ENCODE measurements at places on chromosomes 2 and 18.

GRCh38 chr2:68767031-68767961 is 32.7 kb downstream of the ARHGAP25 start:
- no peak for DNase-seq

DNA sequence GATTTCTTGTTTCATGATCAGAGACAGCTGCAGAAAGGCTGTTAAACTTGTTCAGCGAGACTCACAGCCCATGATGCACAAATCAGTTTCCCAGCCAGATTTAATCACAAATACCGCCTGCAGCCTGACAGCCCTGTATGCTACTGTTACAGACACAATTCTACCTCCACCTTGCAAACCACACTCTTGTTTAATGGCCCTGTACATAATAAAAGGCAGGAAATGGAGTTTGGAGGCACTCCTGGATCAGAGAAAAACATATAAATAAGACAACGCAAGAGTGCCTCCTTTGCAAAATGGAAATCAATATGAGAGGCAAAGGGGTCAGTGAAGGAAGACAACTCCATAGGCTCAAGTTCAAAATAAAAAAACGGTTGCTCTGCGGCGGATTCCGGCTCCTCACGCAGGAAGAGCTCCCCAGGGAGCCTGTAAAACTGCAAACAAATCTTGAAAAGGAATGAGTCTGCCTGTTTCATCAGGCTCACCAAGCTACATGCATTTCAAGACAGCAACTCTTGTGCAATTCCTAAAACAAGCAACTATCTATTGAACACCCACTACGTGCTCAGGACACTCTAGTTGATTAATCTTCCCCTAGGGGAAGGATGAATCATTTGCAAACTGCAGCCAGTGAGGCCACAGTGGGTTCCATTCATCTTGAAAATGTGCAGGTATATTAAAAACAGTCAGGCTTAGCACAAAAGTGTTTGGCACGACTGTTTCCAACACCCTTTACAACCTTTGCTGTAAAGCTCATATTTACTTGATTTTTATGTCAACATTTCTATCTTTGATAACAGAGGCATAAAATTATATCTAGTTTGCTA is 37.5 kb downstream of the TBC1D8 start:
- DNase-seq, result peak; percentile 69

- DNase-seq, result no peak
Measured at GRCh38 chr18:14100503-14101286, 31.5 kb downstream of the ZNF519 start.

GRCh38 chr2:149087751-149088150 is 49.3 kb downstream of the LYPD6B start:
- no peak for DNase-seq

GRCh38 chr18:59569390-59569791 is 127.8 kb downstream of the CCBE1 start:
- no peak for DNase-seq

- DNase-seq, result no peak
Measured at GRCh38 chr2:129396980-129397599, 582.4 kb upstream of the RAB6C start.

DNA sequence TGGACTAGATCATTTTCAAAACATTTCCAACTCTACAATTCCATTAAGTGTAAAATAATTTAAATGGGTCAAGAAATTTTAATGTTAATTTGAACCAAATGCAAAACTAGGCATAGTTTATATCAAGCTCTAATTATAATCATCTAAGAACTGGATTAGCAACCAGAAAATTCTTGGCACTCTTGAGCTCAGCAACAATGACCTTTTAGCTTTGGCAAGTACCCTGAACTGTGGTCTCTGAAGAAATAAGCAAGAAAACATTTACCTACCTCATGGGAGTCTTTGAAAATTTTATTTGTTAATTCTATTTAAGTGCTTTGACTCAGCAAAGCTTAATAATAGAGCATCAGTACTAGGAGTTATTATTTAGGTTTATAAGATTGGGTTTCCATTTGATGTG is 313.2 kb downstream of the SATB2 start:
- no peak for DNase-seq

DNA sequence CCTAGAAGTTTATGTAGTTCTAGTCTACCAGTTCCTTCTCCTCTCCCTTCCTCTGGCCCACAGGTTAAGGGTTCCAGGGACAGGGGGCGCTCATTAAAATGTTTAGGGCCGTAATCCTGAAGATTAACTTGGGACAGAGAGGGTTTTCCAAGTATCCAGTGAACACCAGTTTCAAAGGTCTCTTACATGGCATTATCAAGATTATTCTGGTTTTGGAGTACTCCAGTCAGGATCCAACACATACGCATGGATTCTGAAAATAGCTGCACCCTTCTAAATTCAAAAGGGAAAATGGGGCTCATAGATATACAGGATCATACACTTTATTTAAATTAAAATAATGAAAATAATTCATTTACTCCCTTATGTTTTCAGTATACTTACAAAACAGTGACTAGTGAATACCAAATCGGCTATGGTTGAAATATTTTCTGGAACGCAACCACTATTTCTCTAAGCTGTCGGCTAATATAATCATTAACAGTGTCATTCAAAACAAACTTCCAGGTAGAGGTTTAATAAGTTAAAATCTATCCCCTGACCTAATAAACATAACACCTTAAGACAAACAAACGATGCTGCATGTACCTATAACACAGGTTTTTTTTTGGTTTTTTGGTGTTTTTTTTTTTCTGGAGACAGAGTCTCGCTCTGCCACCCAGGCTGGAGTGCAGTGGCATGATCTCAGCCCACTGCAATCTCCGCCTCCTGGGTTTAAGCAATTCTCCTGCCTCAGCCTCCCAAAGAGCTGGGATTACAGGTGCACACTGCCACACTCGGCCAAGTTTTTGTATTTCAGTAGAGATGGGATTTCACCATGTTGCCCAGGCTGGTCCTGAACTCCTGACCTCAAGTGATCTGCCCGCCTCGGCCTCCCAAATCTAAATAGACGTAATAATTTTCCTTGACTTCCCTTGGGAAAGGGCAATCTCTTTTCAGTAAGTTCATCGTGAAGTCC is 44.7 kb downstream of the MGAT4A start:
- DNase-seq, result no peak

DNA sequence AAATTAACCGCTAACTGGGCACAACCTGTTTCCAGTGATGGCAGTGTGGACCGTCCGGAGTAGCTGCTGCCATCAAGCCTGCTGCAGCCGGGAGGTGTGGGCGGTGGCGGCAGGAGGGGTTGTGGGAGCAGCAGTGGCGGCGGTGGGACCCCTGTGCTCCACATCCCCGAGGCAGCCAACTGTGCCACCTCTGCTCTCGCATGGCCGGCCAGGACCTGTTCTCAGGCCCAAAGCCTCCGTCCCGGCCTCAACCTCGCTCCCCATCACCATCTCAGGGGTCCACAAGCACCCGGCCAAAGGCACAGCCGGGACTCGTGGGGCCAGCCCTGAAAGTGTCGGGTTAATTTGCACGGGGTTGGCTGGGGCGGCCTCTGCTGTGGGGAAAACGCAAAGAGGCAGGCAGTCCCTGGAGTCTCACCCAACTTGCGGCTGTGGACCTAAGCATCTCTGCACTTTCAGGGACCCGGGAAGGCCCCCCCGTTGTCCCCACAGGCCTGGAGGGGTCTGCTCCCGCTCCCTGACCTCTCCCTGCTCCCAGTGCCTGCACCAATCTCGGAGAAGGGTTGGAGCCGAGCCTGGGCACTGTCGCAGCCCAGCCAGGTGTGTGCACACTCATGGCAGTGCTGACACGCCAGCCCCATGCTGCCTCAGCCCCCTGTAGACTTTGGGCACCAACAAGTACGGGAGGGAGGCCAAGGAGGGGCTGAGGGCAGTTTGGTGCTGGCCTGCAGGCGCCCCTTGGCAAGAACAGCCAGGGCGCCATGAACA is 44.4 kb upstream of the PEX13 start:
- DNase-seq, result no peak

- peak; percentile 81 for DNase-seq
Measured at GRCh38 chr2:158953926-158954763, 14.3 kb upstream of the TANC1 start.

DNA sequence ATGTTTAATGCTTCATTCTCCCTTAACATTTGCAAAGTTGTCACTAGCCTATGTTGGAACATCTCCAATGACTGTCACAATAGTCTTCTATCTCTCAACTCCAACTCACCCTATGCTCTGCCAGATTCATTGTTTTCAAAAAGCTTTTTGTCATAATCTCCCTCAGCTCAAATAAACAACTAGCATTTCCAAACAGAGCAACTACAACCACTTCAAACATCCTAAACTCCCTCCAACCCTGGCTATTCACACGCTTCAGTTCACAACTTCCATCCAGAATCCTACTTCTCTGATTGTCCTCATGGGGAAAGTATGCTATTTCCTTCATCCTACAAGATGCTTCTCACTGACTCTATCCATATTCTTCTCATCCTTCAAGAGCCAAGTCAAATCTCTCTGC is 139.2 kb upstream of the VRK2 start:
- no peak for DNase-seq

- DNase-seq, result no peak
Measured at GRCh38 chr2:212097001-212097400, 441.6 kb downstream of the ERBB4 start.

DNA sequence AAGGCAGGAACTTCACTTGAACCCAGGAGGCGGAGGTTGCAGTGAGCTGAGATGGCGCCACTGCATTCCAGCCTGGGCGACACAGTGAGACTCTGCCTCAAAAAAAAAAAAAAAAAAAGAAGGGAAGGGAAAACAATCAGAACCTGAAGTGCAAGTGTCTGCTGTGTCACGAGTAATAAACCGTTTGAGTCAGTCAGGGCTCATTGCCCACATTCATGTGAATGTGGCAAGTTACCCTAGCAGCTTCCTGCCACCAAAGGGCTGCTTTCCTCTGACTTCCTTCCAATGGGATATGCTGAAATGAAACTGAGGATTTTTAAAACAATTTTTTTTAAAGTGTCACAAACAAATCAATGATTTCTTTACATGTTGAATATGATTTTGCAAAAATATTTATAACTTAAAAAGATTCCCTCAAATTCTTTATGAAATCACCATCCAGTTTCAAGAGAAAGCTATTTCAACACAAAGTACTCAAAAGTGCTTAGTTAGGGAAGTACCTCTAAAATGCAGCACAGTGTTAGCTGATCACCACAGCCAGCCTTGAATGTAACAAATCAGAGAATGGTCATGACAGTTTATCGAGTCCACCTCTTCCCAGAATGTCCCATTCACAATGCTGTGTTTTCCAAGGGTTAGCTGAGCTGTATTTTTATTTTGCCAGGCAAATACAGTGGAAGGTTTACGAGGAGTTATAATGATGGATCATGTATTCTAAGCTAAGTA is 36.4 kb downstream of the WDSUB1 start:
- peak; percentile 80 for DNase-seq

- no peak for DNase-seq
Measured at GRCh38 chr18:46574743-46575115, 82.3 kb downstream of the LOXHD1 start.

GRCh38 chr2:204282081-204282480 is 263.2 kb upstream of the PARD3B start:
- no peak for DNase-seq

DNA sequence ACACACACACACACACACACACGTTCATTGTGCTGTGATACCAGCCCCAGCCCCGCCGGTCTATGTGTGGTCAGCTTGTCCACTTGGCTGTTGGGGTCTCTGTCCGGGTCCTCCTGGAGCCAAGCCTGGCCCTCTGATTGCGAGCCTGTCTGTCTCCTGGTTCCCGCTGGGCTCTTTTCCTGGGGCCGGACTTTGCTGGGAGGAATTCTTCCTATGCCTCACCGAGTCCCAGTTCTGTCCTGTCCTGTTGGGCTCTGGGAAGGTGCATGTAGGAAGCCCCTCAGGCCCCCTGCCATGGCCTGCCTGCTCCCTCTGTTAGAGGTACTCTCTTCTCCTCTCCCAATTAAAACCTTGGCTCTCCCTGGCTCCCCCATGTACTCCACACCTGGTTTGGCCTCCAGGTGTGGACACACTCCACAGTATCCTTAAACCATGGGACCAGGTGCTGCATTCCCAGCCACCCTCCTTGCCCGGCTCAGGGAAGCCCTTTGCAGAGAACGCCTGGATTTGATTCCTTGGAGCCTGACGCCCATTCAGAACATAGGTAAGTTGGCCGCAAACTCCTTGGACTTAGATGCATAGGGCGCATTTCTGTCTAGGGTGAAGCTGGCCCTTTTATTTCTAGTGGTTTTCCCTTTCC is 42.3 kb downstream of the CABLES1 start:
- no peak for DNase-seq
